Kasumi-1 (cell line): ENCODE measurements at places on chromosomes 3 and 15.
A peak's percentile ranks its signal among the peaks of the same experiment; 100 is the strongest.

DNA sequence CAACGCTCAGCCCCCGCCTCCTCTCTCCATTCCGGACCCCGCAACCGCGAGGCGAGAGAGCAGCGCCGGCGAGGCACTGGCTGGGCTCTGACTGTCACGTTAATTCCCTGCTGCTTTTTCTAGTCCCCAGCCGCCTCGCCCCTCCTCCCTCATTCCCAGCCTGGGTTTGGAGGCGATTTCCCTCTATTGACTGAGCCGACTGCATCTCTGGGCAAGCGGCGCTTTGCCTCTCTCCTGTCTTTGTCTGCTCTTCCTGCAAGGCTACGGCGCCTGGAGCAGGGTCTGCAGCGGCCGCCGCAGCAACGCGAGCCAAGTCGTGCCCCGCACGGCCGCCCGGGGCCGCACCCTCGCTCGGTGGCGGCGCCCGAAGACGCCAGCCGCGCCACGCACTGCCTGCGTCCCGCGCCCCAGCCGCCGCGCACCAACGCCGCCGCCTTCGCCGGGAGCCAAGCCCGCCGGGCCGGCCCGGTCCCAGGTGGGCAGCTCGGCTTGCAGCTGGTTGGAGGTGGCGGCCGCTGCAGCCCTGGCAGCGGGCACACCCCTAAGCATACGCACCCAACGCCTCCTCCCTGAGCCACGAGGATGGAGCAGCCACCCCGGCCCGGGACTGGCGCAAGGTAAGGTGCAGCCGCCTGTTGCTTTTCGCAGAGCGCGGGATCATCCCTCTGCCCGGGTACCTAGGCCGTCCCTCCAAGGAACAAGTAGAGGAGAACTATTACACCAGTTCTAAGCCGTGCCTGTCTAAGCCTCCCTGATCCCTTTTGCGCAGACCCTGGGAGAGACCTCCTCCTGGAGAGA lies at the start of gene LRRC3B:
TSS of gene LRRC3B (plus strand) at position 152 of the 798 bp plus-strand sequence. CDS start 86,901 bp downstream, outside the sequence.
- DNase-seq, result peak; percentile 37

DNA sequence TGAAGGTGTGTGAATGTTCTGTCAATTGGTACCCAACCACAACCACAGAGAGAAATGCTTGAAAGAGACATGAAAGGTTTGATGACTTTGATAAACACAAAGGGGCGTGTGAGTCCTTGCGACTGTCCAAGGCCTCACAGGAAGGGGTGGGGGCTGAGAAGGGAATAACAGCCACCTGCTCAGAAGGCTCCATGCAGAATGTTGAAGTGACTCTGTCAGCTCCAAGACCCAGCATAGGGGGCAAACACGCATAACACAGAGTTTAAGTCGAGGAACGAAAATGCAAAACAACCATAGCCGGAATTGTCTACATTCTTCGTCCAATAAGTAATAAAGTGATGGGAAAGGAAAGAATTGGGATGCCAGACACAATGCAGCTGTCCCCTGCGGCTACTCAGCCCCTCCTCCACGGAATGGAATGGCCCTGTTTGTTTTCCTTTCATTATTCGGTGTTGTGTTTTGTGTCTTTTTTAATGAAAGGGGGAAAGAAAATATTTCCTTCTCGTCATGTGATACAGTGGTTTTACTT lies 19.9 kb downstream of the TMEM212 start:
- no peak for DNase-seq

GRCh38 chr15:61759639-61760038 lies 300.6 kb downstream of the VPS13C start:
- DNase-seq, result no peak

DNA sequence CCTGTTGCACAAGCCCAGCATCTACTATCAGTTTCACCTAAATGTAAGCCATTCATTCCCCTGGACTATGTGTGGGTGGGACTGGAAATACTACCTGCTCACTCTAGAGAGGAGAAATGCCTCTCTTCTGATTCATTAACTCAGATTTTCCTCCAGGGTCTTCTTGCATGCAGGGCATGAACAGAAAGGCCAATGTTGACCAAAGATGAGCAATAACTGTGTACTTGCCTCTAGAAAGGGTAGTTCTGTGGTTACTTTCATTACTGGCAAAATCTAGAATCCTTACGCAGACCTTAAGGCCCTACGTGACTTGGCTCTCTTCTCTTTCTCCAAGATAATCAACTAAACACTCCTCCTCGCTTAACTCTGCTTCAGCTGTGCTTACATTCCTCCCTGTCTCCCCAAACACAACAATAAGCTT lies 81.4 kb upstream of the PSMD6 start:
- no peak for DNase-seq

DNA sequence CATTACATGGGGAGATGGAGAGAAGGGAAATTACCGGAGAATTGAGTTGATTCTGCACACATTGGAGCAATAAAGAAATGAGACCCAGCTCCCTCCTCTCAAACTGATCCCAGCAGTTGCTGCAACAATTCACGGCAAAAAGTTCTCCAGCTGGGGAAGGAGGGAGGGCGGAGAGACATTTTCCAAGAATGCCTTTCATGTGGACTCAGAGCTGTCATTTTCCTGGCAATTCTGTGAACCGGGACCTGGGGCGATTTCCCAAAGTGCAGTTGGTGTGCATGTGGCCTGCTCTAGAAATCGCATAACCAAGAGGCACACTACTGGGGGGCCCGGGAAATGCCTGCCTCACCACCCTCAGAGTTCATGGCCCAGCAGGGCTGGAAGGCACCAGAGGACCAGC lies 48.7 kb upstream of the IREB2 start:
- no peak for DNase-seq

- DNase-seq, result no peak
These were observed 28.4 kb upstream of the MEF2A start for GRCh38 chr15:99537344-99537743.

- no peak for DNase-seq
These were observed 23.5 kb downstream of the PLCL2 start for GRCh38 chr3:16908016-16908807.

GRCh38 chr3:116808725-116809124 lies 99.1 kb downstream of the TUSC7 start:
- no peak for DNase-seq

- DNase-seq, result no peak
These were observed 108.4 kb downstream of the SERPINI1 start for GRCh38 chr3:167843886-167844285.

DNA sequence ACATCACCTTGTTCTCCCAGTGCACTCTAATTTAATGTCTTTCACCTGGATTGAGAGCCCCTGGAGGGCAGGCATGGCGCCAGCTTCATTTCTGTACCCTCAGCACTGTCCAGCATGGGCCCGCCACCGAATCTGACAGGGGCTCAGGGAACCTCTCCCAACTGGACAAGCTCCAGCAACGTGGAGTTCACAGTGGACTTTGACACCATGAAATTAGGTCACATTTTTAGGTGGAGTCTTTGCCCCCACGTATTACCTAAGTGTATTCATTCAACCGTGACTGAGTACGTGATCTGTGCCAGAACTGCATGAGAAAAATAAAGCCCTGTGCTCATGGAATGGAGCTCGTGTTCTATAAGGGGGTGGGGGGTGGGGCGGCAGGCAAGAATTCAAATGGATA lies 94.1 kb upstream of the ATP2B2 start:
- DNase-seq, result no peak

DNA sequence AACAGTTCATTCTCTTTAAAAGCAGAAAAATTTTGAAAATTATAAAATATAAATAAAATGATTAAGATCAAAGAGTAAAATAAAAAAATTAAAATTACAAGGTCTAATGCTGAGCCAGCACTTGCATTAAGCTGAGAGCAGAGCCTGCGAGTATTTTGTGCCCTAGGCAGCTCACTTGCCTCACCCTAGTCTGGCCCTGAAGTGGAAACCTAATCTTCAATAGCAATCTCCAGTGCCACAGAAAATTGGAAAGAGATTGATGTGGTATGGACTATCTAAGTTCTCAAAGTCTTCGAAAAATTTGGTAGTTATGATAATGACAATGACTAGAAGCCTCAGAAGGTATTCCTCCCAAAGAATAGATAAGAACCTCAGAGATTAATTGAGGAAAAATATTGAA lies 459.4 kb upstream of the CBLB start:
- no peak for DNase-seq

DNA sequence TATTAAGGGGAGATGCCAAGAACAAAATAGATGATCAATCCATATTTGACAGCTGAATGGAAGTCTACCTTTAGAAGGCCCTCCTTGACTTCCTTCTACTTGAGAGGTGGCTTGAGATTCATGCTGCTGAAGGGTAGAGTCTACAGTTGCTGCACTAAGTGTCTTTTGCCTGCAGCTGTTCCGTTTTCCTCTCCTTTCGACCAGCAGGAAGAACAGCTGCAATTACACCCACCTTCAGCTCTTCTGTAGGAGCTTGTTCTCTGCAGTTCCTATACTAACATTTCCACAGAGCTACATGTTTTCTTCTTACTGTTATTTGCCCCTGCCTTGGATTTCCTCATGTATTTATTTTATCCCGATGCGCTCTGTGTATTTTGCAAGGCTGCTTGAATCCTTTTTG lies 79.1 kb downstream of the ARRDC4 start:
- no peak for DNase-seq

- DNase-seq, result no peak
These were observed 482.4 kb upstream of the DPPA4 start for GRCh38 chr3:109819734-109820133.

- DNase-seq, result no peak
These were observed 37.2 kb downstream of the PIK3CB start for GRCh38 chr3:138797508-138798038.

DNA sequence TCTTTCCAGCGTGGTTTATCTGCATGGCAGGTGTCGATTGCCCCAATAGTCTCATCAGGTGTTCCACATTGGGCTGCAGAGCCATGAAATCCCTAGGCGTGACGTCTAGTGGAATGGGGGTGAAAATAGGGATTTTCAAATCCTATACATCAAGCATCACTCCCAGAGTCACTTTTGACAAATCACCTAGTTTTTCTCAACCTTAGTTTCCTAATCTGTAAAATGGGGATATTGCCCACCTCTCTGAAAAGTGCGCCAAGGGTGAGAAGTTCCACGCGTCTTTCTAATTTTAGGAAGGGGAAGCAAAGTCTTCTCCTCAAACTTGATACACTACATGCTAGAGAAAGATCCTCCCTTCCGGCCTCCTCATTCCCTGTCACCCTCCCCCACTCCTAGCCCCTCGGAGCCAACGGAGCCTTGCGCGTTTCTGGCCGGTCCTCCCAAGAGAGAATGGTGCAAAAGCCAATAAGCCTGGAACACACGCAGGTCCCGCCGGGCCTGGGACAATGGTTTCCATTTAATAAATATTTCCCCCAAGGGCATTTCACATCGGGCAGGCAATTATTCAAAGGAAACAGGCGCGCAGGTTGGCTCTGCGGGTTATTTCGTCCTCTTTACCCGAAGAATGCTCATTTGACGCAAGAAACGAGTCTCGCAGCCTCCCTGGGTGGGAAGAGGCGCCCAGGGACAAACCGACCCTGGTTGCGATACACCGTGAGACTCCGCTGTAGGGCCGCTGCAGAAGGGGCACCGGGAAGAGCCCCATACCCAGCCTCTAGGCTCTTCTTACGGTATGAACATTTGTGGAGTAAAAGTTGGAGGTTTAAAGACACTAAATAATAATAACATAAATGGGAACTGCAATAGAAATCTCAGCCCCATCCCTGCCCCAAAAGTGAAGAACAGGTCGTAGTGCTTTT lies 1.2 kb upstream of the SOX14 start:
- no peak for DNase-seq

DNA sequence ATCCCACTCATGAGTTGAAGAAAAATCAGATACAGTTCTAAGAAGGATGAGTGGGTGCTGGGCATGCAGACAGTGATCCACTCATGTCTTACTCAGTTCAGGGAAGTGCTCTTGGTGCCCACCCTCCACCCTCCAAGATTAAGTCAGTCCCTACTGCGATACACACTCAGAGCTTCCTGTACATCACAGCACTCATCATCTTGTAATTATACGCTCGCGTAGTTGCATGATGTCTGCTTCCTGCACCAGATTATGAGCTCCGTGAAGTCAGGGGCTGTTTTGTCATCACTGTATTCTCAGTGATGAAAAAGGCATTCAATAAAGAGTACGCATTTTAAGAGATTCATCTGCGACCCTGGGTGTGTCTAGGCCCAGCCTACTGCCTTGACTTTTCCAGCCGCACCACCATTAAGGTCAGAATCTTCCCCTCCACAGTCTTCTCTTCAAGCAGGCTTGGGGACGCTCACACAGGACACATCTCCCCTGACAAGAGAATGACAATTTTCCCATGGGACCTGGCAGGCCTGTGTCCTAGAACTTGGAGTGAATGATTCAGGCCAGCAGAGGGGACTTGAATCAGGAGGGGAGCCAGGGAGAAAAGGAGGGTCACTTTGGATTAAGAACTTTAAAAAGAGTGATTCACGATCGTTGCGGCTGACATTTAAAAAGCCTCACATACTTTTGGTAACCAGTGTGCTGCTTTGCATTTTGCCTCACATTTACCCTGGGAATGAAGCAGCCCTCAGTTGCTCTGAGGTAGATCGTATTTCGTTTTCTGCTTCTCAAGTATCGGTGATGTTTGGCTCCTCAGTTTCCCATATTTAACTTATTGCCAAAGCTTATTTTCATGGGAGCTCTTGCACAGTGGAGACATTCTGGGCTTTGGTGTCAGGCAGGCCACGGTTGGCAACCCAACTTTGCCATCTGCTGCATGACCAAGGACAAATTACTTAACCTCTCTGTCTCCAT lies 7.9 kb upstream of the PDE8A start:
- DNase-seq, result no peak

GRCh38 chr3:126284258-126284904 lies 72.8 kb downstream of the KLF15 start:
- no peak for DNase-seq

GRCh38 chr15:52751522-52751921 lies 38.6 kb downstream of the ONECUT1 start:
- no peak for DNase-seq

GRCh38 chr3:140914384-140914945 lies 27.2 kb upstream of the SLC25A36 start:
- DNase-seq, result no peak

DNA sequence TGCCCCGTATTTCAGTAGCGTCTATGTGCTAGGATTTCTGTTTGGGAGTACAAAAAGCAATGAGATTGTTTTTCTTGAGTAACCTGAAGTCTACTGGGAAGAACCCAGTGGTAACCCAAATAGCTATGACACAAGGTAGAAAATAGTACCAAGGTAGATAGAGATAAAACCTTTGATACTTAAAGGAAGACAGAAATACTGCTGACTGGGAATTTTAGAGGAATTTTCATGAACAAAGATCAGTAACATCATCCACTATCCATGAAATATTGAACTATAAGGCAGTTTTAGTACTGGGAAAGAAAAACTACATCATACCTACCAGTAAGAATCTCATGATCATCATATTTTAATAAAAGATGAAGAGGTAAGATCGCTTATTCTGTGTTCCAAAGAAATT lies 489.8 kb downstream of the LPP start:
- no peak for DNase-seq

DNA sequence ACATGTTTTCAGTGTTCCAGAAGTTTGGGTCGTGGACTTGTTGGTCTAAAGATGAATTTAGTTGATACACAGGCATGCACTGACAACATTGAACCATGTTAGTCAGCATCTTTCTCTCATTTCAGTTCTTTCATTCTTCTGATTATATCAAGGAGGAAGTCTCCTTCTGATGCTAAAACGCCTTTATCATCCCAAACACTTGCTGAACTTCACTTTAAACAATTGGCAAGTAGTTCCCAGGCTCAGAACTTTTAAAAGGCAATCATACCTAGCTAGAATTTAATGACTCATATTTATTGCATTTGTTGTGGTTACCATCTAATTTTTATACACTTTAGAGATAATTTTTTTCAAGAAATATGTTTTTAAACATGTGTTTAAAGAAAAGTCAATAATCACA lies 15.9 kb downstream of the LMCD1 start:
- DNase-seq, result no peak
